ENCODE measurements at places on chromosomes 6 and 20.

- DNase-seq, result no peak
Observed at GRCh38 chr6:109055771-109056235, 38.8 kb downstream of the SESN1 start.

DNA sequence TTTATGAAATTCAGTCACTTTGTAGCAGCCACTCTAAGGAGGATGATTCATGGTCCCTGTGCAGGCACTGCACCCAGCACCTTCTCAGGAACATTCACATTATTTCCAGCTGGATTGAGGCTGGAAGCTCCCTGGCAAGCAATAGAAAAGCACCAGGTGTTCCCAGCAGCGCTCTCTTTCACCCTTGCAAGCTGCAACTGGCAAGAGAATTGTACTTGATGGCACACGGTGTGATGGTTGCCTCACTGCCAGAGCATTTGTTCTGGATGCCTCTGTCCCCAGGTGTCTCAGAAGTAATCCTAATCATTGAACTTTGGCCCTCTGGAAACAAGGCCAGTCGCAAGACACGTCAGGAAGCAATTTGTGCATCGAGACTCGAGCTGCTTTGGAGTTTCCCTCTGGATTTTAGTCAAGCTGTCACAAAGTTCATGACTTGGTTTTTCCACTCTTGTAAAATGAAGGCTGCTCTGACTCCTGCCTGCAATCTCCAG is 24.9 kb upstream of the PHACTR2 start:
- no peak for DNase-seq

GRCh38 chr6:160391419-160392116 is 43.4 kb downstream of the SLC22A3 start:
- DNase-seq, result no peak

- no peak for DNase-seq
Observed at GRCh38 chr6:158501360-158502262, 58.3 kb upstream of the TMEM181 start.

DNA sequence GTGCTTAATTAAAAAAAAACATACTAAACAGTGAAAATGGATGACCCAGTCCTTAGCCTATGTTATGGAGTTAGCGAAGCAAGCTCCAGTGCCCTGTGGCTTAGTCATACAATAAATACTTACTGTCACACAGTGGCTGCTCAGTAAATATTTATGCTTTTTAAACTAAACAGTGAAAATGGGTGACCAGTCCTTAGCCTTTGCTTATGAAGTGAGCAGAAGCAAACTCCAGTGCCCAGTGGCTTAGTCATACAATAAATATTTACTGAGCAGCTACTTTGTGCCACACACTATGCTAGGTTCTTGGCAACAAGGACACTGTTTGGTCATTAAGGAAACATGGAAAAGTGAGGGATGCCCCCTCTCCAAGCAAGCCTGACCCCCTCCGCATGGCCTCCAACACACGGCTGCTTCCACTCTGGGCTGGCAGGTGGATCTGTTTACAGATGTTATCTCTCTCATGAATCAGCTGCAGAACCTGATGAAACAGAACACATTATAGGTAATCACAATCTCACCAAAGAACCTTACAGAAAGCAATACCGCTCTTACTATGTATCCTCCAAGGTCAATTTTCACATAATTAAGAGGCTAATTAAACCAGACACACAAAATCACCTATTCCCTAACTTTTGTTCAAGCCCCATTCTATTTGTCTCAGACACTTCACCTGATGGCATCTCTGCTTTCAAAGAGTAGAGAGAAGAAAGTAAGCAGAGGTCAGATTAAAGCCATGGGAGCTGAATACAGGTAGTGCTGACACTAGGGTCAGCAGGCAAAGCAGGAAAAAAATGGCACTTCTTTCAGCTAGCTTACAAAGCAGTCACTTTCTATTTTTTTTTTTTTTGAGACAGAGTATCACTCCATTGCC is 27.3 kb downstream of the CDK5RAP1 start:
- DNase-seq, result no peak

All from WERI-Rb-1 (cell line).